ENCODE measurements at places on chromosomes 11 and 22.

DNA sequence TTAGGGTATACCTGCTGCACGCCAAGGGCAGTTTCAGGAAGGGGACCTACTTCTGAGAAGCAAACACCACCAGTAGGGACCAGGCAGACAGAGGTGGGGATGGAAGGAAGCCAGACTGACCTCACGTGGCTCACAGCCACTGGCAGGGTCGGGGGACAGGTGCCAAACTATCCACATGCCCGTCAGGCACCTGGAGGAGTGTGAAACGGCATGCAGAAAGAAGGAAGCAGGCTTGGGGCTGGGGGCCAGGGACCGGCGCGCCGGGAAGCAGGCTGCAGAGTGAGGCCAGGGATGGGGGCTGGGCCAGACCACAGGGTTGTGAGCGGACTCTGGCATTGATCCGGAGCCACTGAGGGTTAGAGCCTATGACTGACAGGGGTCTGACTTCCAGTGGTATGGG is 47.5 kb downstream of the CDKN1C start:
- DNase-seq, result no peak

- DNase-seq, result no peak
These were observed 78.2 kb downstream of the FAM76B start for GRCh38 chr11:95711162-95711944.

GRCh38 chr11:79241852-79242241 is 199.0 kb downstream of the TENM4 start:
- DNase-seq, result no peak

DNA sequence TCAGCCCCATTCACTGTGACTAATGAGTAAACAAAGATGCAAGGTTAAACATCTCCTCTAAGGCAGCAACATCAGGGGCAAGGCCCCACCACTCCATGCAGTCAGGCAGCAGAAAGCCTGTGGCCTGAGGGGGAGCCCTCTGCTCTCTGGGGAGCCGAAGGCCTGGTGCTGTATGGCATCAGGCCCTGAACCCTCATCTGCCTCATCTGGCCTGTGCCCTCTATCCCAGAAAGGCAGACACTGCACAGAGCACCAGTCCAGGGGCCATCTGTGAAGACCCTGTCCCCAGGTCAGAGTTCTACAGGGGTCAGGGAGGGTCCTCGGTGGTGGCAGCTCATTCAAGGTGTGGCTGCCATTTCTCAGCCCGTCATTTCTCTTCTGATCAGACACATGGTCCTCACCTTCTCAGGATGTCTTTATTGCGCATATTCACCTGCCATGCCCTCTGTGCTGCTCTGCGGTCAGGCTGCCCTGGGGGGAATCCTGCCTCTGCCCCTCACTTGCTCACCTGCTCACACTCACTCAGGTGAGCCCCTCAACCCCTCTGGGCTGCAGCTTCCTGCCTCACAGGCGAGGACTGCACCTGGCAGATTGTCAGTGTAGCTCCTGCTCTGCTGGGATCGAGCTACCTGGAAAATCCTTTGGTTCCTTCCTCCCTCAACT is 103.1 kb upstream of the PITPNB start:
- DNase-seq, result no peak

DNA sequence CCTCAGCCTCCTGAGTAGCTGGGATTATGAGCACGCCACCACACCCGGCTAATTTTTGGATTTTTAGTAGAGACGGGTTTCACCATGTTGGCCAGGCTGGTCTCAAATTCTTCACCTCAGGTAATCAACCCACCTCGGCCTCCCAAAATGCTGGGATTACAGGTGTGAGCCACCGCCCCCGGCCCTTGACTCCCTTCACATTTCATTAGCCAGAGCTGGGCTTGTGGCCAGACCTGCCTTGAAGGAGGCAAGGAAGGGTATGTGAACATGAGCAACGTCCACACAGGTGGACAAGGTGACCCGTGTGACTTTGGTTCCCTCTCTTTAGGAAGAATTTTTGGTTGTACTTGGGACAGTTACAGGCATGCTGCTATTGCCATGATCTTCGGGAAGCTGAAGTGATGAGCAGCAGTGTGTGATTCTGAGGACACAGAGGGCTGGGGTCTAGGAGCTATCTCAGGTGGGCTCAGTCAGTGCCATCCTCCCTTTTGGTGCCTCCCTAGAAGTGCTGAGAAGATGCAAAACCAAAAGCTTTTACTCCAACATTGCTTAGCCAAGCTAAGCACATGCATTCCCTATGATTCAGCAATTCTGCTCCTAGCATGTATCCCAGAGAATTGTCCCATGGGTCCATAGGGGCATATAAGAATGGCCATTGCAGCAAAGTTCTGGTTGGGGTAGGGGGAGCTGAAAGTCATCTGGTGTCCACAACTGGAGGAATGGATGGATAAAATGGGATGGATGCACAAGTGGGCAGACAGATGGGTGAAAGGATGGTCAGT is 6.1 kb downstream of the AP5B1 start:
- no peak for DNase-seq

- no peak for DNase-seq
These were observed 49.2 kb upstream of the SESN3 start for GRCh38 chr11:95279921-95280868.

GRCh38 chr11:45328726-45329125 is 42.6 kb upstream of the SYT13 start:
- no peak for DNase-seq

DNA sequence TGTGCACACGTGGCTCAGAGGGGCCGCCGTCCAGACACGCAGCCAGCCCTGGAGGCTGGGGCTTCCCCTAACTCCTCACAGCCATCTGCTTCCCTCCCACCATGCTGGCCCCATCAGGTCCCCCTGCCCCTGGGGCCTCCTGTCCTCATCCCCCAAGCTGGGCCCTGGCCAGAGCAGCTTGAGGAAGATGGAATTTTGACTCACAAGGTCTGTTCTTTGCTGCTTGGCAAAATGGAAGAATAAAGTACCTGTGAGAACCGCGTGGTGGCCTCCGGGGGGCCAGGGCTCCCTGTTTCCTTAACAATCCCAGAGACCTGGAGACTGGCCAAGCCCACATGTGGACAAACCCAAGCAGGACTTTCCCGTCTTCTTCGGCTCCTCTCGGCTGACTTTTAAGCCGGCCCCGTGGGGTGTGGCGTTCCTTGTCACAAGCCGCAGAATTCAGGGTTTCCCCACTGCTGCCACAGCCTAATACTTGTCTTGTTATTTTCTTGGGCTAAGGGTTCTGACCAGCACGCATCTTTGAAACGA is 872.8 kb downstream of the BRD1 start:
- no peak for DNase-seq

DNA sequence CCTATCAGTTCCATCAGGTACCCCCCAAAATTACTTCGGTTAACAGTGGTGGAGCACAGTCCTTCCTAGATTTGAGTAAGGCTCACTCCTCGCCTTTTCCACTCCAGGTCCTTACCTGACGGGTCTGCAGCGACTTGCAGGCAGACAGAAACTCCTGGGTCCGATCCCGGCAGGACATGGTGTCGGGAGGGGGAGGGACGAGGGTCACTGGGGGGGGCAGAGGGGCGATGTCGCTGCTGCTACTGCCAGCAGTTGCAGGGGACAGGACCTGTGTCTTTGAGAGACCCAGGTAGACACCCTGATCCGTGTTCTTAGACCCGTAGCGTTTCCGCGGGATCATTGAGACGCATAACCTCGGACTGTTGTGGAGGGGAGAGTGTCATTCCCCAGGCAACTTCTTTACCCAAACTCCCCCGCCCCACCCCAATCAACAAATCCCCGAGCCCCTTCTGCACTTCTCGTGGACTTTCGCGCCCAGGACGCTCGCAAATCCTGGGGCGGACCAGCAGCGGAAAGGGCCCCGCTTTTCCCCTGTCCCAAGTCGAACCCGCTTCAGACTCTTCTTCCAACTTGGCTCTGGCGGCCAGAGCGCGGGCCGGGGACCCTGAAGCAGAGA is 839 bp downstream of the STX5 start:
- DNase-seq, result no peak

GRCh38 chr11:130110339-130111108 is 40.8 kb downstream of the APLP2 start:
- no peak for DNase-seq

DNA sequence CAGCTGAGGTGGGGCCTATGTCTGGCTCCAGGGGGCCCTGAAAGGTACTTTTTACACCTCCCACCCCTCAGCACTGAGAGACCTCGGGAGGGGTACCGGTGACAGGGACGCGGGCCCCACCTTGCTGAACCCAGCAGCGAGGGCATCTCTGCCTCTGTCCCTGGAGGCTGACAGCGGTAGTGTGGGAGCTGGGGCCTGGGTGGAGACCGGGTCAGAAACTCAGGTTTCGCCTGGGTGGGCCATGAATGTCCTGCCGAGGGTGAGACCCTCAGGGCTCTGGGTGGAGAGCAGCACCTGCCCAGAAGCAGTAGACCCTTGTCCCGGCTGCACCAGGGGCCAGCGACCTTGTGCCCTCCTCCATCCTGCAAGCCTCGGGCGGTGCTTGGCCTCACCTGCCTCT is 22.2 kb downstream of the PTDSS2 start:
- DNase-seq, result no peak

- DNase-seq, result no peak
These were observed 215.0 kb downstream of the ST3GAL4 start for GRCh38 chr11:126570489-126570888.

GRCh38 chr22:36760786-36761185 is 15.1 kb downstream of the IFT27 start:
- DNase-seq, result no peak

DNA sequence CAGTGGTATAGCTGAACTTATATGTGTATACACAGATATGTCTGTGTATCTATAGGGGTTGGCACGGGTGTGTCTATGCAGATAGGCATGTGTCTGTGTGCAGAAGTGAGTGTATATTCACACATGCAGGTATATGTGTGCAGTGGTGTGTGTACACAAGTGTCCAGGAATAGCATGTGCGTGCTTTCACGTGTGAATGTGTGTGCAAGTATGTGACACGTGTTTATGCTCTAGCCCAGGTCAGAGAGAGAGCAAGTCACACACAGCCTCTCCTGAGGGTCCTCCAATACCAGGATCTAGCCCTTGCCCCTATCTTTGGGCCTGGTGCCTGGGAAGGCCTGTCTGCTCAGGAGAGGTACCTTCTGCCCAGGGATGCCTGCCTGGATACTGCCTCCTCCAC is 26.3 kb downstream of the PDE2A start:
- no peak for DNase-seq

DNA sequence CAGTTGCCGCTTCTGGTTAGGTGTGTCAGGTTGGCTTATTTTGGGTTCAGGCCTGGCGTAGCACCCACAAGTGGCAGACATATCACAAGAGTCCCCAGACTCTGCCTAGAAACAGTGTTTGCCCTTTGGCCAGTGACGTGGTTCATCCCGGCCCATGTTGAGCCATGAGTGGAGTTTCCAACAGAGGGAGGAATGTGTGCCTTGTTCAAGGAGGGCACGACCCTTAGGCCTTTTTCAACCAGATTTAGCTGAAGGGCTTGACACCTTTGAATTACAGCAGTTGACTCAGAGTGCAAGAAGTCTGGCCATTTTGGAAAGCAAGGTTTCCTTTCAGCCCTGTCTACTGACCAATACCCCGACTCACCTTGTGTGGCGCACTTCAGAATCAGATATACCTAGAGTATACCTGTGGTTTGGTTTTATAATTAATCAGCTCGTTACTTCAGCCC is 15.1 kb upstream of the AIFM3 start:
- no peak for DNase-seq

DNA sequence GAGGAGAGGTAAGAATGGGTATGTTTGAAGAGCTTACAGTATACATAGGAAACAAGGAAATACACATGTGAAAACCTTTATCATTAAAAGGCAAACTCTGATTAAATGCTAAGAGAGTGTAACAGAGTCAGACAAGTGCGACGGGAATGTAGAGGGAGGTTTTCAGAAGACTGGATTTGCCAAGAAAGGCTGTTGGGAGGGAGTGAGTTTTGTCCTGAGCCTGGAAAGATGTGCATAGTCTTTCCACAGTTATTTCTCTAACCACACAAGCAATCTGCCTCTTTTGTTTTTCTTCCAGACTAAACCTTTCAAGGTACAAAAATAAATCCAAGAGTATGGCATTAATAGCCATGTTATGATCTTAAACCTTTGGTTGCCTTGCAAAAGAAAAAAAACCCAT is 170.9 kb downstream of the KIRREL3 start:
- DNase-seq, result no peak

- no peak for DNase-seq
These were observed 2.9 kb downstream of the BCR start for GRCh38 chr22:23183061-23183698.

- DNase-seq, result no peak
These were observed 167.8 kb upstream of the MTNR1B start for GRCh38 chr11:92801685-92802084.

DNA sequence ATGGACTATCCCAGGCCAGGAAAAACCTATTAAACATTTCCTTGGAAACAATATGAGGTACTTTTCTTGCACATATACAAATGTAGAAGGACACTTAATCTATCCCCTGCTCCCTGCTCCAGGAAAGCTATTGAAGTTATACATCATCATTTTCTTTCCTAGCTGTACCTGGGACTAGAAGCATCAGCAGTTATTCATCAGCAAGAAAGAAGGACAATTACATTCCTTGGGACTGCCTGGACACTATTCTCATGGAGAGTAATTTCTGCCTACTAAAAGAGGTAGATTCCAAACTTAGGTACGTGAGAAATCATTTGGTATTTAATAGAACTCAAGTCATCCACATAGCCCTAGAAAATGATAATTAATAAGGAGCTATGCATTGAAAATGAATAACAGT is 51.0 kb upstream of the PICALM start:
- DNase-seq, result no peak

DNA sequence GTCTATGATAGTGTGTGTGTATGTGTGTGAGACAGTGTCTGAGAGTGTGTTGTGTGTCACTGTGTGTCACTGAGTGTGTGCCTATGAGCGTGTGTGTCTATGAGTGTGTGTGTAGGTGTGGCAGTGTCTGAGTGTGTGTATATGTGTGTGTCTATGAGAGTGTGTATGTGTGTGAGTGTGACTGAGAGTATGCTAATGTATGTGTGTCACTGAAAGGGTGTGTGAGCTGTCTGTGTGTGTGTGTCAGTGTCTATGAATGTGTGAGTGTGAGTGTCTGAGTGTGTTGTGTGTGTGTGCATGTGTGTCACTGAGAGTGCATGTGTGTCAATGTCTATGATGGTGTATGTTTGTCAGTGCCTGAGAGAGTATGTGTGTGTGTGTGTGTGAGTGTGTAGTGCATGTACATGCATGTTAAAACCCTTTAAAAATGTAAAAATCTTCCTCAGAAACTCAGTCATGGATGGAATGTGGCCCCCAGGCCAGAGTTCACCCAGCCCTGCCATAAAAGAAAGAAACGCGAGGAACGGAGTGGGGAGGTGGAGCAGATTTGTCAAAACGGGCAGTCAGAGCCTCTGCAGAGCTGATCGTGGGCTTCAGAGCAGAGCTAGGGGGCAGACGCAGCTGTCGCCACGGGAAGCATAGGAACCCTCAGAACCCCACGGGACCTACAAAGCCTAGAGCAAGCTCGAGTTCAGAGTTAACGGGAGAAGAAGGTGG is 218.8 kb downstream of the CTTN start:
- no peak for DNase-seq

- DNase-seq, result no peak
These were observed 108.2 kb upstream of the CRYBB3 start for GRCh38 chr22:25091458-25091857.

DNA sequence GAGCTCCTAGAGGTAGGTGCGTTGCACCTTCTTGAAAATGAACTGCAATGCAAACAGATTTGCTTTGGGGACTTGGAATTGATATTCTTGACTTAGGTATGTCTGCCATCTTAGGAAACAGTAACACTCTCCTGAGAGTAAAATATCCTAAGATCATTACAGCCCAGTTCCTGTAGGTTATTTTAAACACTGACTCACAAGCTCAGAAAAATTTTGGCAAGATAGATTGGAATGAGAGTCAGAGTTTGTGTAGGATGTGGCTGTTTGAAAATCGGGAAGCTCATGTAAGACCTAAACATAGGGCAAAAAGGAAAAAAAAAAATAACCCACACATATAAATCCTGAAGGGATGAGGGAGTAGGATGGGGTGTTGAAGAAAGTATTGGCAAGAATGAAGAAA is 377.0 kb upstream of the LRRC4C start:
- DNase-seq, result no peak
